ENCODE measurements at places on chromosomes 5 and 9. TPM values are rescaled to one million over a fixed set of nuclear protein-coding genes. Genes with fewer than 3 reads are reported as not detected.

DNA sequence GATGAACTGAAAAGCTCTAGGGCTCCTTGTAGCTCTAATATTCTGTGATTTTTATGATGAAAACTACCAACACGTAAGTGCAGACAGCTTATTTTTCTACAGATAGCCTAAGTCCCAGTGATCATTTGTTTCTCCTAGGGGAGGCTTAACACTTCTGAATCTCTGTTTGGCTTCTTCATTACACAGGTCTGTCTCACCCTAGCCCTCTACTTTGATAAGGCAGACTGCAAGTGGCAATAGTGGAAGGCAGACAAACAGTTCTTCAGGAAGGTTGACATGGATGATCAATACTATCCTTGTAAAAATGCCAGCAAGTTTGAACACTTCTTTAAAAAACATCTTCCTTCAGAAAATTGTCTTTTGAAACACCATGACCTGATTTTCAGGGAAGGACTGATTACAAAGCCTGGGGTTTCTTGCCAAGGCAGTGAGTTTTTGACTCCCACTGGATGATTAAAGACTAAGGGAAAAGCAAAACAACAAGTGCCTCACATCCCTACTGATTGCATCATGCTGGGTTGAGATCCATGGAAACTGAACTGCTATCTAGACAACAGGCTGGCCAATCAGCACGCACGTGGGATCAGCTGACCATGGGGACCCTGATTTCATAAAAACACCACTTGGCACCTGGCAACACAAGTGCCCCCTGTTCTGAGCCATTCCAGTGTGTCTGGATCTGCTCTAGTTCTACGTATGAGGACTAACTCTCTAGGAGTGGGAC, 212.2 kb downstream of the SMARCA2 start:
- DNase-seq, result no peak

DNA sequence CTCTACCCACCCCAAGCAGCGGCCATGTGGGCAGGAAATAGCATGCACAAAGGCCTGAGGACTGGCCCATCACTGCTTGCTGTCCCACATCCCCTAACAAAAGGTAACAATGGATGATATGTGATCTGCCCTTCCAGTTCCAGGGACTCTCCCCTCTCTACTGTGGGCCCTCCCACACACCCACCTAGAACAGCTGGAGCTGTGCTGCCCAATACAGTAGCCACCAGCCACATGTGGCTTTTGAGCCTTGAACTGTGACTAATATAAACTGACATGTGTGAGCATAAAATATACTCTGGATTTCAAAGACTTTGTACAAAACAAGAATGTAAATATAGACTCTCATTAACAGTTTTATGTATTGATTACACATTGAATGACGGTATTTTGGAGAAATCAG, 78.1 kb downstream of the C5orf15 start:
- DNase-seq, result no peak

DNA sequence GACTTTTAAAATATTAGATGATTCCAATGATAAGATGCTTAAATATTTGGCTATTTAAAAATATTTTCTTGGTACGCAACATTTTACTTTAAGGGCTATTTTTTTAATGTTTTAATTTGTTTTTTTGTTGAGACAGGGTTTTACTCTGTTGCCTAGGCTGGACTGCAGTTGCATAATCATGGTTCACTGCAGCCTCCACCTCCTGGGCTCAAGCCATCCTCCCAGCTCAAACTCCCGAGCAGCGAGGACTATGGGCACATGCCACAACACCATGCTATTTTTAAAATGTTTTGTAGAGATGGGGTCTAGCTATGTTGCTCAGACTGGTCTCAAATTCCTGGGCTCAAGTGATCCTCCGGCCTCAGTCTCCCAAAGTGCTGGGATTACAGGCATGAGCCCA, 850.2 kb upstream of the DMAC1 start:
- DNase-seq, result no peak

DNA sequence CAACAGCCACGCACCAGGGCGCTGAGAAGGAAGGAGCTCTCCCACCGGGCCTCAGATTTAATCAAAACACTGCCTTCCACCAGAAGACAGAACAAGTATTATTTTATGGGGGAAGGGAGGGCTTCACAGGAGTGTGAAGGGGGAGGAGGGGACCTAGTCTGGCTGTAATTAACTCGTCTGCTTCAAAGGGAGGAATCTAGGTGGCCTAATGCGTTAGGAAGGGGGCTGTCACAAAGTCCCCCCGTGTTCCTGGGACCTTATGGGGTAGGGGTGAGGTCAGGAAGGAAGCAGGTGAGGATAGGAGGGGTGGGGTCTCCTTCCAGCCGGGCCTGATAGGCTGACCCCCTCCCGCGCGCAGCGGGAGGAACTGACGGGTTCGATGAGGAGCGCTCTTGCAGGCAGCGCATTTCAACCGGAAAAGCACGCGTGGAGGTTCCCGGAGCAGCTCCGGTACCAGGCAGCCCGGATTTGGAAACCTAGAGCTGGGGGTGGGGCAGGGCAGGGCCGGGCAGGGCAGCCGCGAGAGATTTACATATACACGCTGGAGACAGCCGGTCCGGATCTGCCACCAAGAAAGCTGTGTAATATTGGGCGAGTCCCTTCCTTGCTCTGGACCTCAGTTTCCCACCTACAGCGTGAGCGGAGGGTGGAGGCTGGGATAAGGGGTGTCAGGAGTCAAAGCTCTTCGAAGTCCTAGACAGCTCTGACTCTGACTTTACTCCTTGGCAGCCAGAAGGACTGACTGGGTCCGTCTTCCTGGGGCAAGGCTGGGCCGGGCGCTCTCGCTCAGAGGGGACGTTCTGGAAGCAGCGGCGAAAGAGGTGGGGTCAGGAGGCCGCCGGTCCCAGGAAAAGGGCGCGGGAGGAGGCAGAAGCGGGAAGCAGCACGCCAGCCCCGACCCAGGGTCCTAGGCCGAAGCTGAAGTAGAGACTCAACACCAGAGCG, 1.8 kb downstream of the SHB start:
- DNase-seq, result peak; percentile 43

- no peak for DNase-seq
Measured at GRCh38 chr5:82820961-82821845, 256.0 kb downstream of the TMEM167A start.

GRCh38 chr5:116451905-116452450, 122.6 kb downstream of the SEMA6A start:
- DNase-seq, result no peak

- DNase-seq, result no peak
Measured at GRCh38 chr5:56803025-56803424, 12.3 kb upstream of the MAP3K1 start.

DNA sequence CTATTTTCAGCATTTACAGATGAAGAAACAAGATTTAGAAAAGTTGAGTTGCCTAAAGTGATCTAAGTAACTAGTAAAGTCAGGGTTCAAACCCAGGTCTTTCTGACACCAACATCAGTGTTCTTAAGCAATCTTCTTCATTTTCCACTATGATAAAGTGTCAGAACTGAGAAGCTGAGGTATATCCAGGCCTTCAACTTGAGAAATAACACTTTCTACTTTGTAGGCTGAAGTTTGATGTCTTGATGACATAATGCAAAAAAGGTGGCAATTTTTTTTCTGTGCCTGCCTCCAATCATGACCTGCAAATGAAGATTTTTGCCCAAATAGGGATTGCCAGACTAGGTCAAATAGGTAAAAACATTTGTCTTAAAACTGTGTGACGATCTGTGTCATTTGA, 81.3 kb downstream of the NR3C1 start:
- DNase-seq, result no peak

- no peak for DNase-seq
Measured at GRCh38 chr9:112104401-112104800, 70.7 kb downstream of the SUSD1 start.

DDX41 gene
- 223 TPM for total RNA-seq

TJP2 gene
- 102 TPM for total RNA-seq

Measured in cardiac muscle cell (in vitro differentiated cells and primary cell).